ENCODE measurements at places on chromosomes 12 and 14. TPM values are rescaled to one million over a fixed set of nuclear protein-coding genes. Genes with fewer than 3 reads are reported as not detected.

DNA sequence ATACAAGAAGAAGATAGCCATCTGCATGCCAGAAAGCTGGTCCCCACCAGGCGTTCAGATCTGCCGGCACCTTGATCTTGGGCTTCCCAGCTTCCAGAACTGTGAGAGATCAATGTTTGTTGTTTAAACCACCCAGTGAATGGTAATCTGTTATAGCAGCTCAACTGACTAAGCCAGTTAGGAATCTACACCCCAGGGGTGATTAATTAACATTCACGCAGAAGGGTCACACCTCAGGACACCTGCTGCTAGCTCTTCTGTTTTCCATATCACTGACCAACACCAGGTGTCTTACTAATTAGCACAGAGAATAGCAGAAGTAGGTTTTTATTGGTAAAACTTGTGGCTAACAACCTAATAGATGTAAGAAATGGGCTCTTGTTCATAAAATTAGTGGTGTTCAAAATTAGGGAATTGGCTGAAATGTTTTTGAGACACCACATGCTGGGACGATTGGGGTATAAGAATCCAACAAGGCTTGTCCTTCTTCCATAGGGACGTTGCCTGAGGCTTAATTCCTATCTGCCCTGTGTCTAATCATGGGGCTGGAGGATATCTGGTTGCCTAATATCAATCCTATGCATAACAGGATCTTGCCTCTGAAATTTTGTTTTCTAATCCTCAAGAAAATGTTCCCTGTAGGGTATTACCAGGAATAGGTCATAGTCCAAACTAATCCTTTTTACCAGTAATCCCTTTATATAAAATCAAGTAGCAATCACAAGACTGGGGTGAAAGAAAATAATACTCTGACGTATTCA lies 42.0 kb upstream of the CHST11 start:
- DNase-seq = no peak

- no peak for DNase-seq
Observed at GRCh38 chr12:126545411-126545810, 1480.2 kb downstream of the AACS start.

DNA sequence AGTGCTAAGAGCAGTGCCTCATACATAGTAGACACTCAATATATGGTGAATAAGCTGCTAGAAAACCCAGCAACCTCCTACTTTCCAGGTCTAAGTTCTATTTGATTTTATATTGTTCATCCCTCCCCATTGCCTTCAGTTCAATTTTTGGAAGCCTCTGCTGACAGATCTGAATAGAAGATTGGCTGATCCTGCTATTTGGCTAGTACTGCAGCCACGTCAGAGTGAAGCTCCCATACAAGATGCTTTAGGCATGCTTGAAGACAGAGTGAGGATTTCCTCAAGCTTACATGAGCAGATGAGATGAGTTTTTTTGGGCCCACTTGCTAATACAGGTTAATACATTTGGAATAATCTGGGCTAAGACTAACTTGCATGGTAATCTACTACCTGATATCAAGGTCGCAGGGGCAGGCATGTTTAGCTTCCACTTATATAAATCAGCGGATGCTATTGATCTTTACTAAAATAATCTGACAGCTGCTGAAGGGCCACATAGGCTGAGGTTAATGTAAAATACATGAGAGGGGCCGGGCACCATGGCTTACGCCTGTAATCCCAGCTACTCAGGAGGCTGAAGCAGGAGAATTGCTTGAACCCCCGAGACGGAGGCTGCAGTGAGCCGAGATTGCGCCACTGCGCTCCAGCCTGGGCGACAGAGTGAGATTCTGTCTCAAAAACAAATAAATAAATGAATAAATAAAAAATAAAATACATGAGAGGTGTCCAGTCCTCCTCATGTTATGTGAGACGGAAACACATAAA lies 15.9 kb upstream of the AEBP2 start:
- no peak for DNase-seq

- DNase-seq = no peak
Observed at GRCh38 chr14:47207617-47208016, 467.8 kb downstream of the MDGA2 start.

GRCh38 chr12:58916921-58917511 lies 3.3 kb downstream of the LRIG3 start:
- peak; percentile 25 for DNase-seq

DNA sequence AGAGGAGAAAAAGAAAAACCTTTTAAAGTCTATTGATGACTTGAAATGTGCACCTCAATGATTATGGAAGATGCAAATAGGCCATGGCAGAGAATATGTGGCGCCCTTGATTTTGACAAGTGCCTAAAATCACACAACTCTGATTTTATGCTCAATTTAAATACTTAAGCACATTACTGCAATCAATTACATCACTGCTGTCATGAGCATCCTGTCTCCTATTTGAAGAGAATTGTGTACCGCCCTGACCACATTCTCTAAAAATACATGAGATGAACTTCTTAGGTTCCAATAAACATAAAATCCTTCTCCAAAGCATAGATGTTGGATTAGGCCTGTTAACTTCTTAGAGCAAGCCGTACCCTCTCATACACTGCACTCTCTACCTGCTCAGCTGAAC lies 1.6 kb downstream of the TXNDC16 start:
- no peak for DNase-seq

DNA sequence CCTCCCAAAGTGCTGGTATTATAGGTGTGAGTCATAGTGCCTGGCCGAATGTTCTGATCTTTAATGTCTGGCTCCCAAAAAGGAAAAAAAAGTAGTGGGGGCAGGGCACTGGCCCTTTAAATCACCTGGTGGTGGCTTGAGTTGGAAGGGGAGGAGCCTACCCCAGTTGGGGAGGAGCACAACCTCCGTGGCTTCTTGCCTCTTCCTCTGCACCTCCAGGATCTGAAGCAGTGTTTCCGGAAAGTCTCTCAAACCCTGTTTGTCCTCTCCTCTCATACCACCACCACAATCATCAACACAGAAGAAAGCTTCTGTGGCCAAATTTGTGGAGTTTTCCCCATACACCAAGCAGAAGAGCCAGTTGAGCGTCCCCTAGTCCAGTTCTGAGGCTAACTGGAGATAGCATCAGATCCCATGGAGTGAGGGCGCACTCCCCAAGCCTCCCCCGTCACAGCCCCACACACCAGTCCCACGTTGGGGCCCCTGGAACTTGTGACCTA lies 24.3 kb upstream of the RCOR1 start:
- DNase-seq = no peak

IPO8 gene
- total RNA-seq = 41.6 TPM

- DNase-seq = no peak
Observed at GRCh38 chr14:78319887-78320635, 149.9 kb downstream of the NRXN3 start.

DNA sequence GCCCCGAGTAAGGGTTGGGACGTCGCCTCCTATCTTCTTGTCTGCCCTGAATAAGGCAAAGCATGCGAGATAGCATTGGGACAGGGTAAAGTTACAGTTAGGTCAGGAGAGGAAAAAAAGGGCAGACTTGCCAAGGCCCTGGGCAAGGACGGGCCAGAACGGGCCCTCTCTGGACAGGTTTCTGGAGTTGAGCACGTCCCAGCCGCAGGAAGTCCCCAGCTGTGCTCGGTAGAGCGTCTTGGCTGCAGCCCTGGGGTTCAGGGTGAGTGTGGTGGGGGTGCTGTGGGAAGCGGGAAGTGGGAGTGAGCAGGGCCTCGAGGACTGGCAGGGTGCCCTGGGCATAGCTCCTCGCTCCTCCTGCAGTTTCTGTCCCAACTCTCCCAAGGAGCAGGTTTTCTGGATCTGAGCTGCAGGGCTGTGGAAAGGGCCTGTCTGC lies 5.4 kb downstream of the RPS6KL1 start:
- DNase-seq = no peak

DNA sequence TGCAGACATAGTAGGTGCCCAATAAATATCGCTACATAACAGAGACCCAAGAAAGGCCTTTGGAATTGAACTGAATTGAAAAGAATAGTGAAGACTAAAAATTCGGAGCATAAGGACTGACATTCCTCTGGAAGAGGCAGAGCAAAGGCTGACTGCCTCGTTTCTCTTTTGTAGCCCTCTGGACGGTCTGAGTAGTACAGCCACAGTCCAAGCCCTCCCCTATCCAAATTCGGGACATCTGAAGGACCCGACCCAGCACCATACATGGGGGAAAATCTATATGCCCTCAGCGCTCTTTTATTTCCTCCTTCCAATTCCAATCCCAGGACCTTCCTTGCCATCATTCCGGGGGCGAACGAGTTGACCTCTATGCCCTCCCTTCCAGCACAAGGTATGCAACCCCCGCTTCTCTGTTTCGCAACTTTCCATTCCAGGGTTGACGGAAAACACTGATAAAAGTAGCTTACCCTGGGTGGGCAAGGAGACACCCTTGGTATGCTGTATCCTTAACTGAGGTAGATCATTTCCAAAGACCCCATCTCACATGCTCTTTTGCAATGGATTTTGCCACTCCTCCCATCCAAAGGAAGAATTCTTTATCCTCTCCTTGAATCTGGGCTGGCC lies 127.4 kb upstream of the MAP1LC3B2 start:
- no peak for DNase-seq

DNA sequence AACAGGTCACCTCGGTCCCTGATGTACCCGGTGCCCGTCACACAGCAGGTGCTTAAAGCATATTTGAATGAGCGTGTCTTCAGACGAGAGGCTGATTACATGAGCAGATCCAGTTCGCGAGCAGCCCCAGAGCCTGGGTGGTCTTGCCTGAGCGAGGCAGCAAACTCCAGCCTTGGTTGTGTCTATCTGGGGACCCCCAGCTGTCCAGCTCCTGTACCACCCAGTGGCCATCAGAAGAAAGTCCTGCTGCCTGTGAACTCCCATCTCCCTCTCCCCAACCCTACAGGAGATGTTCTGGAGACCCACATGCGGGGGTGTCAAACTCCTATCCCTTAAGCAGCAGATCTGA lies 174.2 kb downstream of the PHETA1 start:
- DNase-seq = no peak

DNA sequence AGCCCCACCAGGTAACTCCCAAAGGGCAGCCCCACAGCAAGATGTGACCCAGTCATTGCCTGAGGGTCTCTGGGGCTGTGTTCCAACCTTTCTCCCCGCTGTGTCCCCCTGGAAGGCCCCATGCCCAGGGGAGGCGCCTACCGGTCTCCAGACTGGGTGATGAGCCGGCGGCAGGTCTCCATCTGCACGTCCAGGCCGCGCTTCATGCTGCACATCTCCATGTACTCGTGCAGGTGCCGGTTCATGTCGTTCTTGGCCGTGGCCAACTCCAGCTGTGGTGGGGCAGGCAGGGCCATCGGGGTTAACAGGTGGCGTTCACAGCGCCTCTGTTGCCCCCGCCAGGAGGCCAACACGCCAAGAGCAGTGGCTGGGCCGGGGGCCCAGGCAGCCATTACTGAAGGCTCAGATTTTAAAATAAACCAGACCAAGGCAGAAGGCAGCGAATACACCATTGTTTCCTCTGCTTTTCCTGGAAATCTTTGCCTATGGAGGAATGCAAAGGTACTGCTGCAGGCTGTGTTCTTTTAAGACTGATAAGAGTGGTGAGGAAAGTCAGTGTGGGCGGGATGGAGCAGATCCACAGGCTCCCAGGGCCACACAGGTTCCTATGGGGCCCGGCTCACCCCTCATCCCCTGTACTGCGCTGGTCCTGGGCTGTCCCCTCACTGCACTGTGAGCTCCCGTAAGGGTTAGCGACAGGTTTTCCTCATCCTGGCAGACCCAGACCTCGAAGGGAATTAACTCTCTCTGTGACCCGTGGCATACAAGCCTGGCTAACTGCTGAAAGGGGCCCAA lies 7.3 kb downstream of the GAPDH start:
- DNase-seq = no peak

DNA sequence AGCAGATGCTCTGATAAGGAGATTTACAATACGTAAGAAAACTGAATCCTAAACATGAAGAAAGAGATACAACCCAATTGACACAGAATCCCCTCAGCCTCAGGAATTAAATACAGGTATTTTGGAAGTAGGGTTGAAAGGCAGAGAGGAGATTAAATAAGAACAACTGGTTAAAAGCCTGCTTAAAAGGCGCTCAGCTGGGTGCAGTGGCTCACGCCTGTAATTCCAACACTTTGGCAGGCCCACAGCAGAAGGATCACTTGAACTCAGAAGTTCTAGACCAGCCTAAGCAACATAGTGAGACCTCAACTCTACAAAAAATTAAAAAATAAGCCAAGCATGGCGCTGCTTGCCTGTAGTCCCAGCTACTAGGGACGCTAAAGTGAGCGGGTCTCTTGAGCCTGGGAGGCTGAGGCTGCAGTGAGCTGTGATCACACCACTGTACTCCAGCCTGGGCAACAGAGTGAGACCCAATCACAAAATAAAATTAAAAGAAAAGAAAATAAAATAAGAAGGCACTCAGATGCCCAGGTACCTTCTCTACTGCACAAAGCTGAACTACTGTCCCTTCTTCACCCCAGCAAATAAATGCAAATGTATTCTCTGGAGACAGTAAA lies 32.9 kb downstream of the MED13L start:
- DNase-seq = no peak

LRRC10 gene
- total RNA-seq = not detected

- no peak for DNase-seq
Observed at GRCh38 chr12:50785406-50786001, 21.6 kb downstream of the ATF1 start.

DNA sequence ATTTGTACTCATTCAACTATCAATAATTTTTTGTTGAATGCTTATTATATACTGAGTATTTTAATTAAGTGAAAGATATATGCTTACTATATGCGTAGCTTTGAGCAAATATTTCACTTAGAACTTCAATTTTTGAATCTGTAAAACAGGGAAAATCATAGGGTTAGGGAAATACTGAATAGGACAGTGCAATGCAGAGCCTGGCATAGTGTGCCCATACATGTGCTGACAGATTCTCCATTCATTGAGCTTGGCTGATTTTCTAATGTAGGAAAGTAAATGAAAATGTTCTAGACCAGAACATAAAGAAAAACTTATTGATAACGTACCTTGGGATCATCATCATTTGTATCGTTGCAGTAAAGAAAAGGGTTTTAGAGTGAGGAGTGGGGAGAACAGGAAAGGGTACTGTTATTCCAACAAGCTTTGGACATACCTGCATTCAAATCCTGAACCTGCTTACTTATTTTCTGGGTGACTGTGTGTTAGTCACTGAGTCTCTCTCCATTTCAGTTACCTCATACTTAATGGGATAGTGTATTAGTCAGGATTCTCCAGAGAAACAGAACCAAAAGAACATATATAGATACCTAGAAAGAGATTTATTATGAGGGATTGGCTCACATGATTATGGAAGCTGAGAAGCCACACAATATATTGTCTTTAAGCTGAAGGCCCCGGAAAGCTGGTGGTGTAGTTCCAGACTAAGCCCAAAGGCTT lies 436.4 kb downstream of the ADAMTS20 start:
- DNase-seq = no peak

DNA sequence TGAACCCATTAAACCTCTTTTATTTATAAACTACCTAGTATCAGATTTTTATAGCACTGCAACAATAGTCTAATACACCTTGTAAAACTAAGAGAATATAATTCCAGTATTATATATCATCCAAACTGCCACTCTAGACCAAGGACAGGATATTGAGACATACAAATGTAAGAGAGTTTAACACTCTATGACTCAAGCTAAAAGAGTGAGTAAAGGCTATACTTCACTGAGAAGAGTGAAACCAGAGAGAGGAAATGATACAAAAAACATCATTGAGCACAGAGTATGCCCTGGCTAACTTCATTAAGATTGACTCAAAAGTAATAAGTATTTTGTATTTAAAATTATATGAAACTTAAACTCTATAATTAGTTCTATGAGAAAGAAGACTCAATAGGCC lies 1951.9 kb upstream of the SEL1L start:
- DNase-seq = no peak

All from HFFc6 (cell line).